KBM-7 (cell line): ENCODE measurements at places on chromosomes 5 and 9.

- no peak for DNase-seq
Measured at GRCh38 chr5:423626-424261, 19.2 kb upstream of the EXOC3 start.

- no peak for DNase-seq
Measured at GRCh38 chr9:99573085-99573484, 248.6 kb upstream of the NR4A3 start.

- no peak for DNase-seq
Measured at GRCh38 chr5:65395526-65396155, 86.1 kb downstream of the ADAMTS6 start.

DNA sequence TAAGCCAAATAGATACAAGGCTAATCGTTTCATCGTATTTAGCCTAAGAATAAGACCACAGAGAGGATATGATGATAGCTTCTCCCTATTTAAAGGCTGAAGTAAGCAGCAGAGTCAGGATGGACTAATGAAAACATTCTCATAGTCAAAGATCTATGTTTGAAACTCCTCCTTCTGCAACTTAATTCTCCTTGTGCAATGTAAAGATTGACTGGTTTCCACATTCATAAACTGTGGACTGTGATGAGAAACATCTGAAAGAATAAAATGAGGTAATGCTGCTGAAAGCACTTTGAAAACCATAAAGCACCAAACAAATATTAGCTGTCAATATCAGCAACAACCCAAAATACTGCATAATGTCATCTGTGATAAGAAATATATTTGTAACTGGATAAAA lies 361.9 kb downstream of the CSNK1G3 start:
- no peak for DNase-seq

- DNase-seq: no peak
Measured at GRCh38 chr9:128987805-128988204, 40.3 kb downstream of the NUP188 start.

GRCh38 chr9:79284081-79284480 lies 287.7 kb upstream of the TLE4 start:
- DNase-seq: no peak

DNA sequence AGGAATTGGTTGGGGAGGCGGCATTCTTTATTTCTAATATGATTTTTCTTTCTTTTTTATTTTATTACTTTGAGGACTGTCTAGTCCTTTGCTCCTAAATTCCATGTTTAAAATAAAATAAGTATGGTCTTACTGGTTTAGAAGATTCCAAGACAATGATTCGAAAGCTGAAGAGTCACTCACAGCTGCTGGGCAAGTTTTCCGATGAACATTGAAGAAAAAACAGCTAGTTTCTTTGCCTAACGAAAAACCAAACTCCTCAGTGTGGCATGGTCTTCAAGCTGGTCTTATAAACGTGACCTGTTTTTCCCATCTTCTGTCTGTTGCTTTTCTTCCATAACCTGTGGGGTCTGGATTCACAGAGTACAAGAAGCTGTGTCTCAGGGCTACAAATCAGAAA lies 25.1 kb downstream of the ZNF474 start:
- DNase-seq: no peak

GRCh38 chr5:178486239-178486641 lies 104.0 kb downstream of the COL23A1 start:
- DNase-seq: no peak
